ENCODE measurements at places on chromosomes 2 and 18.

DNA sequence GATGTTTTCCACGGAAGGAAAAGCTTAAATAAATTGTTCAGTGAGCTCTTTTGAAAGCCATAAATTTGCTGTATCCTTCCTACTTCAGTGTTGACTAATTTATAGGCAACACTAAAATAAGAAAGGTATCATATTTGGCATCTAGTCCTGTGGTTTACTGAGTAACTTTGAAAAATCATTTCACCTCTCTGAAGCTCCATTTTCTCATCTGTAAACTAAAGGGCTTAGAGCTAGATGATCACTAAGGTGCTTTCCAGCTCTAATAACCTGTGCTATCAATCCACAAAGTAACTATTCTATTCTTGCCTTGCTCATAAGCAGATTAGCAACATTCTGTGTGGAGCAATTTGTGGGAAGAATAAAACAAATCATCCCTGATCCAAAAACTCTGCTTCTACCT, 3.6 kb upstream of the MYOM1 start:
- DNase-seq: no peak

- DNase-seq: no peak
These were observed 21.8 kb downstream of the MTCL1 start for GRCh38 chr18:8726963-8727705.

GRCh38 chr2:236168110-236169080, at the start of gene GBX2:
GBX2 (minus strand) TSS chr2:236168386; CDS start chr2:236167971, 415 bp downstream.
- DNase-seq: peak; percentile 59

DNA sequence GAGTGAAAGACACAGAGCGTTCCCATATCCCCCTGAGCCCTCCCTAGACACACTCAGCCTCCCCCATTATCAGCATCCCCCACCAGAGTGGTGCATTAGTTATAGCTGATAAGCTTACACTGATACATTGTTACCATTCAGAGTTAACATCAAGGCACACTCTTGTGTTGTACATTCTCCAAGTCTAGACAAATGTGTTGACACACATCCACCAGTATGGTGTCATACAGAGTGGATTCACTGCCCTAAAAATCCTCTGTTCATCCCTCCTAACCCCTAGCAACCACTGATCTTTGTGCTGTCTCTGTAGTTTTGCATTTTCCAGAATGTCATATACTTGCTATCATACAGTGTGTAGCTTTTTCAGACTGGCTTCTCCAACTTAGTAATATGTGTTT, 78.0 kb upstream of the RPL31 start:
- no peak for DNase-seq

GRCh38 chr2:199940373-199940772, 14.9 kb downstream of the TYW5 start:
- peak; percentile 24 for DNase-seq

DNA sequence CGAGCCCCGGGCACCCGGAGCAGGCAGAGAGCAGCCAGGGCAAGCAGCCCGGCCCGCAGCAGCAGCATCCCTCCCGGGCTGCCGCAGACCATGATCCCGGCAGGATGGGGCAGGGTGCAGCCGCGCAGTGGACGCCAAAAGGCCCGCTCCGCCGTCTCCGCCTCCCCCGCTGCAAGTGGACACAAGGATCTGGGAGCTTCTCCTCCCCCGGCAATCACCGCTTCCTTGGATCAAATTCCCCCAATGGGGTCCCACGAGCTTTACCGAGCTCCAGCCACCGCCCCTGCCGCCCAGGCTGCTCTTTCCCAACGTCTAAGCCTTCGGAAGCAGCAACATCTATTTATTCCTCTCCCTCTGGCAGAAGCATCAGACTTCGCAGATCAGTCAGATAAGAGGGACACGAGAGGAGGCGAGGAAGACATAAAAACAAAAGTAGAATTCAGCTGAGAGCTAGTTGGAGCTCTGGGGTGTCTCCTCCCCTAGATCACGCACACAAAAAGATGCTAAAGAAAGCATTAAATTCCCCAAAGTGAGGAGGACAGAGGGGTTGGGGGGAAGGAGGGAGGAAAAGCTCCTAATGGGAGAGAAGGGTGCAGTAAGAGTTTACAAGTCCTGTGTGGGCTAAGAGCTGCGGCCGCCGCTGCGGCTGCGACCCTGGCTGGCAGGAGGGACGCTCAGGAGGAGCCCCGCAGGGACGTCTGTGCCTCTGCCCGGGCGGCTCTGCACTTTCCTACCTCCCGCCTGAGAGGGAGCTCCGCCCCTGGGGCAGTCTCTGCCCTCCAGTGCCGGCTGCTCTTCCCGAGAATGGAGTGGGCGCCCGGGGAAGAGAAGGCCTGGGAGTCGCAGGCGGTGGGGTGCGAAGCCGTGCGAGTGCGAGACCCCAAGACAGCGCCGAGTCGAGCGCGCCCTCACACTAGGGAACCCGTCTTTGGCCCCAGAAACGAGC, at the start of gene FRZB:
Gene FRZB (minus strand): TSS at position 177 of the 946 bp plus-strand sequence. CDS start 85 bp downstream, at position 92.
- peak; percentile 66 for DNase-seq

DNA sequence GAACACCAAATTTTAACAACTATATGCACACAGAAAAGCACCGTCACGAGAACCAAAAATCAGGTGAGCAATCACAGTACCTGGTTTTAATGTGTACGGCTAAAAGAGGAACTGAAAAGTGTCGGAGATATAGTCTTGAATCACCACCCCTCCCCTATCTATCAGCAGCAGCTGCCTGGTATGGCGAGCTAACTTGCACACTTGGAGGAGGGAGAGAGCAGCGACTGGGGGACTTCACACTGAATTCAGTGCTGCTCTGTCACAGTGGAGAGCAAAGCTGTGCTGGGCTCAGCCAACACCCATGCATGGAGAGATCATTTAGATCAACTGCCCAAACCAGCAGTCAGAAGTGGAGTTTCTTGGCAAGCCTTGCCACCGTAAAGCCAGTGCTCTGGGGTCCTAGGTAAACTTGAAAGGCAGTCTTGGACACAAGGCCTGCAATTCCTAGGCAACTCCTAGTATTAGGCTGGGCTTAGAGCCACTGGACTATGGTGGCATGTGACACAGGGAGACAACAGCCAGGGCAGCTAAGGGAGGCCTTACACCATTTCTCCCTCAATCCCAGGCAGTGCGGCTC, 89.2 kb upstream of the CD226 start:
- DNase-seq: no peak

DNA sequence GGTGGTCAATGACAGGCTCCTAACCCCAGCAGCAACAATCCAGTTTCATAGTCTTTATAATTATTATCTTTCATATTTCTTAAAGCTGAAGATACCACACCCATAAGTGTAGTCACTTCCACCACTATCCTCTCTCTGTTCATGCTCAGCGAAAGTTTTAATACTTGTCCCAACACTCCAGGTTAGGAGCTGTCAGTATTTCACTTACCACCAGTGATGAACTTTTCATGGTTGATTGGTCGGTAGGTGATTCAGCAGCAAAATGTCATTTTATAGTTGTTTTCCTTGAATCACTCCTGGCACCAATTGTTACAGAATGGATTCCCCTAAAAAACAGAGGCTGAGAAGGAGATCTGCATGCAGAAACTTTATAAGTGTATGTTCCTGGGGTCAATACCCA, 324.9 kb downstream of the CCDC85A start:
- no peak for DNase-seq

DNA sequence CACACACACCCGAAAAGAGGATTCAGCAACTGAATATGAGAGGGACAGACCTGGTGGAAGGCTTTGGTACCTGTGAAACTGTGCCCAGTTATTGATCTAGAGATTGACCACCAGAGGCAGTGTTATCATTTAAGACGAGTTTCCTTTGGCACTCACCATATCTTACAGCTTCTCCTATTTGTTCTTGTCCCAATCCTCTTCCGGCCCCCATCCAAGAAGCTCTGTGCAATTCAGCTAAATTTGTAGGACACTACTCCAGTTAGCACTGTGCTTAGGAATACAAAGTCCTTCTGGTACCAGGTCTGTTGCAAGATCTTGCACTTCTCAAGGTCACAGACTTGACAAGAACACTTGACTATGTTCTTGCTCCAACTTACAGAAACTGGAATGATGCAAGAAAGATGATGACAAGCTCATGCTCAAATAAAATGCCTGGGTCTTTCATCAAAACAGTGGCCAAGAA, 177.7 kb downstream of the TMEM247 start:
- peak; percentile 73 for DNase-seq

- DNase-seq: no peak
These were observed 27.7 kb downstream of the LGALSL start for GRCh38 chr2:64481665-64482064.

DNA sequence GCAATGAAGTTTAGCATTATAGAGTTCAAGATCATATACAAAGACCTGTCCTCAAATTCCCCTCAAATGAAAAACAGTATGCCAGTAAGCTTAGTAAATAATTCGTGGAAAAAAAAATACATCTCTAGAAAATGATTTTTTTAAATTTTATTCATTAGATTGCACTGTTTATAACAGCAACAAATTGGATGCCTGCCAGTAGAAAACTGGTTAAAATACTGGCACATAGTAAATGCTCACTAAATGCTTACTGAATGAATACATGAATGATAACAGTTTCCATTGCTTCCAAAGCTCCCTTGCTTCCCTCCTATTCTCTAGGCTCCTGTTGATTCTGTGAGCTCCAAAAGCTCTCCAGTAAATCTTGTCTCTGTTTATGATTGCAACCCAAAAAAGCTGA, 25.5 kb upstream of the SEH1L start:
- DNase-seq: no peak

- no peak for DNase-seq
These were observed 43.2 kb downstream of the TSHZ1 start for GRCh38 chr18:75253784-75254183.

DNA sequence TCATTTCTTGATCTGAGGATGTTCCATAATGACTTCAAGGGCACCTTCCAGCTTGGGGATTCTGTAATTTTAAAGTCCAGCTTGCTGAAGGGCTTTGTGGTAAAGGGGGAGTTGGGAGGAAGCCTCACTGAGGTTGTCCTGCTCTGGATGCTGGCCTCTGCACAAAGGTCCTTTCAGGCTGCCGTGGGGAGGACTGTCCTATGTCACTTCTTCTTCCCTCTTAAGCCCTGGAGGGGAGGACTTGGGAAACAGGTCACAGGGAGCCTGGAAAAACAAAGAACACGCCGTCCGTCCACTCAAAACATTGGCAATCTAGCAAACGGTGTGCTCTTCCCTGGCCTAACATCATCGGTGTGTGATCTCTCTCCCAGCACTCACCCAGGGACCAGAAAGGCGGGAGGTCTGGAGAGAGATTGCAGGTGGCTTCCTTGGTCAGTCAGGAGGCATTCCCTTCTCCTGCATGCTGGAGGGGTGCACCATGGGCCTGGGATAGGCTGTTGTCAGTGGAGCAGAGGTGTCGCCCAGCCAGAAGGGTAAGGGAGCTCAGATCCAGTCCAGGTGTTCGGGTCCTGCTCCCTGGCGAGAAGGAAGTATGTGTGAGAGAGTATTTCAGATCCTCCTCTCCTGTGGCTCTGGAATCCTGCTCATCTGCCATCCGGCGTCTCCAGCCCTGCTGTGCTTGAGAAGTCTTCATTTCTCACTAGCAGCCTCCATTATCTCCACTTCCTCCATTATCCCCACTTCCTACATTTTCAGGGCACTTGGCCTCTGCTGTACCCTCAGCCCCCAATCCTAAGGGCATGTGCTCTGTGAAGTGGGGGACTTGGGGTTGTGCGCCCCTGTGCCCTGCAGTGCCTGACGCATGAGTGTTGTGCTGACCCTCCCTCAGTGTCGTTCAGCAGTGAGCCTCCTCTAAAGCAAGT, 20.1 kb downstream of the ASAP2 start:
- DNase-seq: no peak

- no peak for DNase-seq
These were observed 300.7 kb upstream of the DLGAP1 start for GRCh38 chr18:4755848-4756247.

DNA sequence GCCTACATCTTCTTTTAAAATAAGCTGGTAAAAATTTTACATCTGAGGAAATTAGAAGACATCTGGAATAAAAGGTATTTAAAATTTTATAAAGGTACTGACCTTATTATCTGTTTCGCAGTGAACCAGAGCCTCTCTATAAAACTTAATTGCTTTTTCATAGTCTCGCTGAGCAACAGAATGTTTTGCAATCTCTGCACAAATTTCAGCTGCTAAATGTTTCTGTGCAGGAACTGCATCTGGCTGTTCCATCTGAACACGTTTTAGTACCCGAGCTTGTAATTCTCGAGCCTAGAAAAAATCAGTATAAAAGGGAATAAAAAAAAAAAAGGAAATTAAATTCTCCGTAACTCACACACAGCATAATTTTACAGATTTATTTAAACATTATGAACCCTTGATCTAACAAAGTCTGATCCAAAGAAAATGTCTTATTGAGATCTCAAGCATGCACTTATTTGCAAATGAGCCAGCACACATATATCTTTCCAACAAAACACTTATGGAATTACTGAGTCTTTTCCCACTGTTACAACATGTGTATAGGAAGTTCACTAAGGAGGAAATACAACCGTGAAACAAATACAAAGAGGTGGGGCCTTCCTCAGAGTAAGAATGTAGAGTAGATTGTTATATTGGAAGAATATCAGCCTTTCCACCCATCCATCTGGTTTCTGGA, 51.8 kb downstream of the TTC21B start:
- DNase-seq: no peak

DNA sequence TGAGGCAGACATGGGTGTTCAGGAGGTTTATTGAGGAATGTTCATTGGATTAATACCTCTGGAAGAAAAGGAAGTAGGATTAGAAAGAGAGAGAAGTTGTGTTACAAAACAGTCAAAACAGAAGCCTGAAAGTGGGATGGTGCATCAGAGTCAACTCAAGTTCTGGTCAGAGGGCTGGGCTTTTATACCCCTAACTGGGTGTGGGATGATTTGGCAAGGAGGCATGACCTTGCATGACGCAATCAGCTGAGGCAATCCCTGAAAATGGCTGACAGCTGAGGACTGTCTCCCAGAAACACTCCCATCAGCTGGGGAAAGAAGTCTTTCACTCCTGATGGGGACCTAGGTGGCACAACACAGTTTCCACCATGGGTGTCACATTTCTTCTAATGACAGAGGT, 818.2 kb downstream of the SATB2 start:
- no peak for DNase-seq

- no peak for DNase-seq
These were observed 4.4 kb upstream of the PARD6G start for GRCh38 chr18:80251700-80252099.

GRCh38 chr2:178188466-178188865, 5.8 kb upstream of the OSBPL6 start:
- DNase-seq: no peak

GRCh38 chr2:152506843-152507242, 171.9 kb downstream of the FMNL2 start:
- DNase-seq: peak; percentile 31

DNA sequence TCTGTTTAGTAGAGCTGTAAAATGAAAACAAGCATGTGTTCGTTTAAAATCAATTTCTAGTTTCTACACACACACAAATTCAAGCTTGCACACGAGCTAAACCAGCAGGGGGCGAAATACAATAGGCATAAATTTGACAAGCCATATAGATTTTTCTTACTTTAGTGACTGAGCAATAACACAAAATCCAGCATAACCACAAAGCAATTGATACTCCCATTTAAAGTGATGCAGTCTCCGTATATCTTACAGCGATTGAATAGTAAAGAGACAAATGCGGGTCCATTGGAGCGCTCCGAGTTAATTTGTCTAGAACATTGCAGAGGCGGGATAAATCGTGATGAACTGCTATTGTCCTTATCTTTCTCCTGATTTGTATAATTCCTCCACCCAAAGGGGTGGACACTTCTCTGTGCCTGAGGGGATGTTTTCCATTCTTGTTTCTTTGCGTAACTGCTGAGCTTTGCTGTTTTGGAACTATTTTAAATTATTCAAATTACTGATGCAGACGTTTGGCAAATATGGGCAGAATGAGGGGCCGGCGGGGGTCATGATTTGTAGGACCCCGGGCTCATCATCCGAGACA, 1.2 kb upstream of the AFTPH start:
- peak; percentile 82 for DNase-seq

All from fibroblast of skin of right quadriceps (primary cell).